ENCODE measurements at places on chromosomes 3 and 15. TPM values are rescaled to one million over a fixed set of nuclear protein-coding genes. Genes with fewer than 3 reads are reported as not detected.

PP2D1 gene
- 1.1 TPM for polyA plus RNA-seq

GUCA1C gene
- polyA plus RNA-seq, result 0.55 TPM

ASB14 gene
- polyA plus RNA-seq, result 1.2 TPM

BLM gene
- 13.8 TPM for polyA plus RNA-seq

IL12A gene
- 0.86 TPM for polyA plus RNA-seq

BTLA gene
- 0.58 TPM for polyA plus RNA-seq

ZPLD1 gene
- 0.59 TPM for polyA plus RNA-seq

GASK1A gene
- 3.1 TPM for polyA plus RNA-seq

FSIP1 gene
- polyA plus RNA-seq, result 2.1 TPM

USP50 gene
- polyA plus RNA-seq, result 1.8 TPM

ATP1B3 gene
- polyA plus RNA-seq, result 197 TPM

DNA sequence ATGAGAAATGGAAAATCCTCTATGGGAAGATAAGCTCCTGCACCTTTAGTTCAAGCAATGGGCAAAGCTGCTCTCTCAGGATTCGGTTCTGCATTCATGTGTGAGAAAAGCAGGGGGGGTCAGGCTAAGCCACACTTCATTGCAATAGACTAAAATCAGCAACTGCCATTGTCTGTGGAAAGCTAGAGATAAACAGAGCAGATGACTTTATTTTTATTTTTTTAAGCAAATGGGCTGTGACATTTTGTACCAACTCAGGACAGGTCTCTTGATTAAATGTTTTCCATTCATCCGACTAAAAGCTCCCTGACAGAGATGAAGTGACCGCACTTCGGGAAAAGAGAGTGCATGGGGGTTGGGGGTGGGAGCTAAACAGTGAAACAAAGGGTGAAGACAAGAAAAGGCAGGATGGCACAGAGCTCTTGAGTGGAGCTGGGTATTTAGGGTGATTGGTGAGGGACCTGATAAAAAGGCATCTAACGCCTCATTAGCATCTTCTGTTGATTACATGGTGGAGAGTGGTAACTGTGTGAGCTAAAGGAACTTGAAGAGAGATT is 987.4 kb downstream of the TUSC7 start:
- no peak for DNase-seq

GRCh38 chr3:108428586-108428985 is 81.8 kb downstream of the MYH15 start:
- DNase-seq, result no peak

GRCh38 chr3:102885289-102885688 is 450.5 kb downstream of the ZPLD1 start:
- DNase-seq, result no peak

GRCh38 chr15:52019394-52020220 is 588 bp downstream of the MAPK6 start:
- no peak for DNase-seq

DNA sequence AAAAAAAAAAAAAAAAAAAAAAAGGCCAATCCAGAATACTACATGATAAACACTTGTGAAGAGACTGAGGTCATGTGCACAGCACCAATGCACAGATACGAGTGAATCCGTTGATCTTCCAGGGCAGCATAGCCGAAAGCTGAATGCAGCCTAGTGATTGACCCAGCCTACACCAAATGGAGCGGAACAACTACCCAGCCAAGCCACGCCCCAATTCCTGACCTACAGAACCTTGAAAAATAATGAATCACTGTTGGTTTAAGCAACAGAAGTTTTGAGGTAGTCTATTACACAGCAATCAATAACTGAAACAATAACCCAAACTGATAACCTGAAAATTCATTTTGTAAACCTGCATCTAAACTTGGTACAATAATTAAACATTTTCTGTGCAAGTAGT is 361.0 kb downstream of the FHIT start:
- DNase-seq, result no peak

DNA sequence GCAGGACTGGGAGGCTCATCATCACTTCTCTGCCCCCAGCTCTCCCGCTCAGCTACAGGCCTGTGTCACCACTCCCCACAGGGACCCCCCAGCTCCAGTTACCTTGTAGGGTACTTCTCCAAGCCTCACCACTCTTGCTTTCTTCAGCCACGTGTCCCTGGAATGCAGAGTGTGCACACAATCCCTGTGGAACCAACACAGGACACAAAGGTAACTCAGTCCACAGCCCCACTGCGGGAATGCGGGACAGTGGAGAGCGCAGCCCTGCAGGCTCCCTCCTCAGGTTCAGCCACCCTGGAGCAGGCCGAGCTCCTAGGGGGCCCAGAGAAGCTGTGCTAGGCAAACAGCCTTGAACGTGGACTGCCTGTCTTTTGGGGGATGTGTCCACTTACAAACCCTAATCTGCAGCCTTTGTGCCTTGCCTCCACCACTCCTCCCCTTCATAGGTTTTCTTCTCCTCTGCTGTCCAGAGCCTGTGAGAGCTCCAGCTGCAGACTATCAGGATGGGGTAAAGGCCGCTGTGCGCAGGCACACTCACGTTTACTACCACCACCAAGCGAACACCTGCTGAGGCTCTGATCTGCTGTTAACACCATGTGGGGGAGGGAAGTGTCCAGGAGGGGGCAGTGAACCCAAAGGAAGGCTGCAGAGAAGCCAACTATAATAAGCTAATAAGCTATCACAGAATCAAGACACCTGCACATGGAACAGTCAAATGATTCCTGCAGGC is 26.0 kb downstream of the XPC start:
- DNase-seq, result no peak

- no peak for DNase-seq
These were observed 158.6 kb upstream of the NR2E3 start for GRCh38 chr15:71651750-71652186.

DNA sequence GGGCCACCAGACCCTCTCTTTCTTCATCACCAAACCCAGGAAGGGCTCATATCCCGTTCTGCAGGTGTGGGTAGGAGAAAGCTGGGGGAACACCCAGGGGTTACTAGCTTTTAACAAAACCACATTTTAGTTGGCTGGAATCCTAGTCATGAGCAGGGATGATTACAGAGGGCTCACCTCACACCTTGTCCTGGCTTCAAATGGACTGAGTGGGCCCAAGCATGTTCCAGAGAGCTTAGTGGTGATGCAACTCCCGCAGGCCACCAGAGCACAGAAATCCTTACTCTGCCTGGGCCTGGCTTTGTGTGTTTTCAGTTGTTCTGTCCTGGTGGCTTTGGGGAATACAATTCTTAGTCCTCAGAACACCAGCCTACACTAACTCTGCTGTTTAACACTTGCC is 56.8 kb upstream of the RYK start:
- DNase-seq, result no peak

DNA sequence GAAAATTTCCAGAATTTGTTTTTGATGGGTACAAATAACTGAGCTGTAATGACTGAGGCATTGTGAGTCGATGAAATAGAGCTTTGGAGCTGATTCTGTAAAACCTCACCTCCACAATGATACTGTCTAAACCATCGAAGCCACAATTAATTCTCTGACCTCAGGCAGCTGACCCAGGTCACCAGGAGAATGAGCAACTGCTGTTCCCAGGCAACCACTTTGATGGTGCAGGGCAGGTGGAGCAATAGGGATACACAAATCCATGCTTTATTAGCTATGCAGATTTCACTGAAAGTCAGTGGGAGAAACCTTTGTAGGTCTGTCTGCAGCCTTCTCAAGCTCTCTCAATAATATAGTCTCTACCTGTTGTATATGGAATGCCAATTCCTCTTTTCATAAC is 204.4 kb downstream of the RYR3 start:
- DNase-seq, result no peak

- no peak for DNase-seq
These were observed 214.2 kb upstream of the TMCO5A start for GRCh38 chr15:37720267-37720666.

DNA sequence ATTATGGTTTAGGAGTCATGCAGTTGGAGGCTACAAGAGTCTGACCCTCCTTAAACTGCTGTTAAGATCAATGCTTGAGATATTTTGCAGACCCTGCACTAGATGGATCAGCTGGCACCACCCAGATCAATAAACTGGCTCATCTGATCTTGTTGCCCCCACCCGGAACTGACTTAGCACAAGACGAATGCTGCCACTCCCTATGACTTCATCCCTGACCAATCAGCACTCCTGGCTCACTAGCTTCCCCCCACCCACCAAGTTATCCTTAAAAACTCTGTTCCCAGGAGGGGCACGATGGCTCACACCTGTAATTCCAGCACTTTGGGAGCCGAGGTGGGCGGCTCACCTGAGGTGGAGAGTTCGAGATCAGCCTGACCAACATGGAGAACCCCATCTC is 594.0 kb downstream of the NTRK3 start:
- DNase-seq, result no peak

DNA sequence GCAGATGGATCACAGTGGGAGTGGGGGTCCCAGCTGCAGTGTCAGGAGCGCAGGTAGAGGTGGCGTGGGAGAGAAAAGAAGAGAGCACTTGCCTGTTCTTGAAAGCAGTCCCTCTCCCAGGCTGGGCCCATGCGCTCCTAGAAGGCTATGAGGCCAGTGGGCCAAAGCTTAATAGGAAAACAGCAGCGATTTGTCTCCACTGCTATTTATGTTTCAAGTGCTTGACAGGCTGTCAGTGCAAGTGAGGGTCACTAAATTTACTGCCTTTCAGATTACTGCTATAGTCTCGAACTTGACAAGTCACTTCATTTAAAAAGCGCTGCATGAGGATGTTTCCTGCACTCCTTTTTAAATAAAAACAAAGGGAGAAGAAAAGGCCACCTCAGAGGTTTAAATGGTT is 239.5 kb downstream of the GAP43 start:
- DNase-seq, result no peak

- DNase-seq, result no peak
These were observed 224.4 kb upstream of the STRIT1 start for GRCh38 chr3:155517903-155518302.

DNA sequence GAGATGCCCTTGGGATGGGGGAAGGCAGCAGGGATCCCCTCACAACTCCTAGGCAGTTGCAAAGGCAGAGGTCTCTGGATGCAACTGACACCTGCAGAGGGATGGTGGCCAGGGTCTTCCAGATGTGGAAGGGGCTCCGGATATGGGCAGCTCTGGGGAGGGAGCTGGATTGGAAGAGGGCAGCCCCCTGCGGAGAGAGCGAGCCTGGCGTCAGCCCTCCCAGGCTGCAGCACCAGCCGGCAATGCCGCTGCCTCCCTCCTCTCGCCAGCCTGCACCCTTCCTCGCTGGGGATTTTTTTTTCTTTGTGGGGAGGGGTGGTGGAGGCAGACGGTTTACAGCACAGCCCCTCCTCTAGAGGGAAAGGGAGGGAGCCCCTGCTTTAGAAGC is 1.6 kb downstream of the INSYN1 start:
- no peak for DNase-seq

DNA sequence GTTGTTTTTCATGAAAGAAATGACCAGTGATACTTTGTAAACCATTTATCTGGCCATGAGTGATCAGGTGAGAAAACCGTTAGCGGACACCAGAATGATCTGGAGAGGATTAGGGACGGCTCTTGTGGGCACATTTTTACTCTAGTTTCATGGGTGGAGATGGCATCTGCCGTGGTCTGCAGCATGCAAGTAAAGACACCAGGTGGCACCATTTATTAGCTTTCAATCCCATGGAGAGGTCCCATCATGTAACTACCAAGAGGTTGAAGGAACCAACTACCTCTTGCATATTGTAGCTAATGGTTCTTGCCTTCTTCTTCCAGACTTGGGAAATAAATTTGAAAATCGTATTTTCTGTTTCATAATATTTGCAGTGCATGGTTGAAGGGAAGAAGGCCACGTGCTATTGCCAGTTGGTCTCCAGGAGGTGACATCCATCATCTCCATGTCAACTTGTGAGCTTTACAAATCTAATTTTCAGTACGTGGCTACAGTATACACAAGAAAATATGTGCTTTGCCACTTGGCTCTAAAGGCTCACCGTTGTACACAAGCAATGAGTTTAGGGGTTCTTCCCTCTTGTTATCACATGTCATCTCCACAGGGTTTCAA is 1.5 kb upstream of the MAPKBP1 start:
- peak; percentile 41 for DNase-seq

- no peak for DNase-seq
These were observed 13.9 kb upstream of the PAQR9 start for GRCh38 chr3:142977399-142977728.

GRCh38 chr3:24245056-24245455 is 249.6 kb downstream of the THRB start:
- DNase-seq, result no peak
